ENCODE measurements at places on chromosomes 7 and 10.

GRCh38 chr7:137169282-137169698 lies 174.2 kb downstream of the PTN start:
- no peak for DNase-seq

- no peak for DNase-seq
These were observed 25.4 kb upstream of the PRKAG2 start for GRCh38 chr7:151902311-151902710.

GRCh38 chr10:130617985-130618384 lies 481.8 kb downstream of the GLRX3 start:
- DNase-seq, result no peak

GRCh38 chr10:88110355-88110754 lies 246.9 kb downstream of the PTEN start:
- no peak for DNase-seq

DNA sequence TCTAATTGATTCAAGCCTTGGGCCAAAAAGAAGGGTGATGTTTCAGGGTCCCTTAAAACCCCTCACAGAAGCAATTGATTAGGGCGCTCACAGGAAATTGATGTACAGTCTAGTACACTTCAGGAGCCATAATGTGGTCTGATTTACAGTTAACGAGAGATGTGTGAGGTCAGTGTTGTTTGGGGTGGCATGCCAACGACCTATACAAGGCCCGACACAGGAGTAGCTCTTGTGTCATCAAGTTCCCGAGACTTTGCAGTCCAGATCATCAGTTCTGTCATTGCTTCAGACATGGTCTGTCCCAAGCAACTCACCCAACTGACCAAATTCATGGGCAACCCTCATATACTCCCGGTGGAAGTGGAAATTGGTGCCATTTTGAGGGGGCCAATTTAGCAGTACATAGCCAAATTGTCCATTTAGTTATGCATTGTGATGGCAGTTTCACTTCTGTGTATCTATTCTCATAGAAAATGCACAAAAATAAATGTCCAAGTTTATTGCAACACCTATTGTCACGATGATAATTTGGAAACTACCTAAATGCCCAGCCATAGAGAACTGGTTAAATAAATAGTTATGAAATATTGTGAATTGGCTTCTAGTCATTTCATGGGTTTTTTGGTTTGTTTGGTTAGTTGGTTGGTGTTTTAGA lies 18.0 kb upstream of the ARID5B start:
- DNase-seq, result no peak

- no peak for DNase-seq
These were observed 51.3 kb upstream of the SEPTIN7 start for GRCh38 chr7:35749556-35749955.

DNA sequence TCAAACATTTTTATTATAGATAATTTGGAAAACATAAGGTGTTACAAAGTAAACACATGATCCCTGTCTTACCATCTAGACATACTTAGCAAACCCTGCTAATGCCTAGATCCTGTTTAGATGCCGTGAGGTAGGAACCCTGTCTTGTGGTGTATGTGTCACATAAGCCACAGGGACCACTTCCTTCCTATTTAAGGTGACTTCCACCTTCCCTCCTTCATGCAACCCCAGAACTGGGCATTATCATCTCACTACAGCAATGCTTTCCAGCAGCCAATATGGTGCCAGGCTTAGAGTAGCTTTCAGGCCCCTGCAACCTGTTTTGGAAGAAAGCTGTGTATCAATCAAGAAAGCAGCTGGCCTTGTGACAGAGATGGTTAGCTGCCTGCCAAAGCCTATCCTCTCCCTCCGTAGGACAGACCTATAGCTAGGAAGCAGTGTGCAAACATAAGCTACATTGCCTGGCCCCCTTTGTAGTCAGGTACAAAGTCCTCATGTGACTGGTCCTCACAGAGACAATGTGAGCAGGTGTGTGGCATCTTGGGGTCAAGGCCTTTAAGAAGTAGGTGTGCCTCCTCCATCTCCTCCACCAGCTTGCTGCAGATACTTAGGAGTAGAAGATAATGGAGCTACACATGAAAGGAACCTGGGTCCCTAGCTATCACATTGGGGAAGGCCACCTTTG lies 146.8 kb downstream of the SPAG6 start:
- no peak for DNase-seq

- DNase-seq, result no peak
These were observed 37.8 kb downstream of the CRHR2 start for GRCh38 chr7:30644286-30644955.

- DNase-seq, result no peak
These were observed 49.6 kb downstream of the LGI1 start for GRCh38 chr10:93807371-93807770.

DNA sequence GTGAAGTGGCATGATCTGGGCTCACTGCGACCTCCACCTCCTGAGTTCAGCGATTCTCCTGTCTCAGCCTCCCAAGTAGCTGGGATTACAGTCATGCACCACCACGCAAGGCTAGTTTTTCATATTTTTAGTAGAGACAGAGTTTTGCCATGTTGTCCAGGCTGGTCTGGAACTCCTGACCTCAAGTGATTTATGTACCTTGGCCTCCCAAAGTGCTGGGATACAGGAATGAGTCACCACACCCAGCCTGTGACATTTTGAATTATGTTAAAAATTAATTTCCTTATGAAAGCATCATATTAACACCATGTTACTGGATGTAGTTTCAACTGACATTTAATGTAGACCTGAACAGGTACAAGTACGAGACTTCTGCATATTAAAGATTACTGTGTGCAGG lies 24.3 kb downstream of the ABCB4 start:
- DNase-seq, result no peak

- no peak for DNase-seq
These were observed 19.1 kb downstream of the TMEM176B start for GRCh38 chr7:150781103-150781502.

GRCh38 chr7:67380858-67381257 lies 384.2 kb downstream of the TYW1 start:
- DNase-seq, result no peak

GRCh38 chr10:58262766-58263165 lies 4.9 kb downstream of the IPMK start:
- DNase-seq, result no peak

- no peak for DNase-seq
These were observed 104.6 kb downstream of the HGF start for GRCh38 chr7:81665236-81665635.

GRCh38 chr7:127257086-127257485 lies 4.3 kb upstream of the GRM8 start:
- DNase-seq, result no peak

GRCh38 chr10:14362104-14362503 lies 31.4 kb upstream of the FRMD4A start:
- no peak for DNase-seq

DNA sequence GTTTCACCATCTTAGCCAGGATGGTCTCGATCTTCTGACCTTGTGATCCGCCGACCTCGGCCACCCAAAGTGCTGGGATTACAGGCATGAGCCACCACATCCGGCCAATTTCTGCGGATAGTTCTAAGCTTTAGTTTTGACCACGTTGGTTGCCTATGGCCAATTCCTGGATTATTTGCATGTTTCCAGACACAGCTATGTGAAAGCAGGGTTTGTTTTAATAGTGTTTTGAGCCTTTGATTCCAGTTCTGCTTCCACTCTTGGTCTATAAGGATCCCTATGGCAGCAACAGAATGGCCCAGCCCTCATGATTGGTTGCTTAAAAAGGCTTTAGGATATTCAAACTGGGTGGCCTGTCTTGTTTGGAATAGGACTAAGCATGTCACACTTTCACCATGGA lies 19.1 kb downstream of the SIRT1 start:
- DNase-seq, result no peak

DNA sequence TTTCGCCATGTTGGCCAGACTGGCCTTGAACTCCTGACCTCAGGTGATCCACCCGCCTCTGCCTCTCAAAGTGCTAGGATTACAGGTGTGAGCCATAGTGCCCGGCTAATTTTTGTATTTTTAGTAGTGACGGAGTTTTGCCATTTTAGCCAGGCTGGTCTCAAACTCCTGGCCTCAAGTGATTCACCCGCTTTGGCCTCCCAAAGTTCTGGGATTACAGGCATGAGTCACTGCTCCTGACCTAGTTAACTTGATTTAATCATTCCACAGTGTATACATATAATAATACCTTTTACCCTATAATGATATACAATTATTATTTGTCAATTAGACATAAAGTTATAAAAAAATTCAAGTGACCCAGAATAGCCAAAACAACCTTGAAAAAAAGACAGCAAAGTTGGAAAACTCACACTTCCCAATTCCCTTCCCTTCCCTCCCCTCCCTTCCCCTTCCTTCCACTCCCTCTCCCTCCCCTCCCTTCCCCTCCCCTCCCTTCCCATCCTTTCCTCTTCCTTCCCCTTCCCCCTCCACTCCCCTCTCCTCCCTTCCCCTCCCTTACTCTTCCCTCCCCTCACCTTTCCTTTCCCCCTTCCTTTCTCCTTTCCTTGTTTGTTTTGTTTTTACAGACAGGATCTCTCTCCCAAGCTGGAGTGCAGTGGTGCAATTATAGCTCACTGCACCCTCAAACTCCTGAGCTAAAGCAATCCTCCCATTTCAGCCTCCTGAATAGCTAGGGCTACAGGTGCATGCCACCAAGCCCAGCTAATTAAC lies 14.8 kb upstream of the ZMIZ2 start:
- no peak for DNase-seq

DNA sequence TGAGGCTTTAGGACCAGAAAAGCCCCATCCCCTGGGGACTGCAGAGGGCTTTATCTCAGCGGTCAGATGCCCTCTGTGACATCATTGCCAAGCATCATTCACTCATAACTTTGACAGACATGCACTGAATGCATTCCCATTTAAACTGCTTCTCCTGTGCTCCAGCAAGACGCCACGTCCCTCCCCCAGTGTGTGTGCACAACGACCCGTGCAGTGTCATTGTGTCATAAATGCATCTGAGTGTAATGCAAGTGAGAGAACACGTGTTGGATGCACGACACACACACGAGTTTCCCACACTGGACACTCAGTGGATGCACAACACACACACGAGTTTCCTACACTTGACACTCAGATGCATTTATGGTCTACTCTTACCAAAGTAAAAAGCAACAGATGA lies 337.9 kb downstream of the PTPRN2 start:
- DNase-seq, result no peak

GRCh38 chr10:8380833-8381496 lies 326.5 kb downstream of the GATA3 start:
- no peak for DNase-seq

DNA sequence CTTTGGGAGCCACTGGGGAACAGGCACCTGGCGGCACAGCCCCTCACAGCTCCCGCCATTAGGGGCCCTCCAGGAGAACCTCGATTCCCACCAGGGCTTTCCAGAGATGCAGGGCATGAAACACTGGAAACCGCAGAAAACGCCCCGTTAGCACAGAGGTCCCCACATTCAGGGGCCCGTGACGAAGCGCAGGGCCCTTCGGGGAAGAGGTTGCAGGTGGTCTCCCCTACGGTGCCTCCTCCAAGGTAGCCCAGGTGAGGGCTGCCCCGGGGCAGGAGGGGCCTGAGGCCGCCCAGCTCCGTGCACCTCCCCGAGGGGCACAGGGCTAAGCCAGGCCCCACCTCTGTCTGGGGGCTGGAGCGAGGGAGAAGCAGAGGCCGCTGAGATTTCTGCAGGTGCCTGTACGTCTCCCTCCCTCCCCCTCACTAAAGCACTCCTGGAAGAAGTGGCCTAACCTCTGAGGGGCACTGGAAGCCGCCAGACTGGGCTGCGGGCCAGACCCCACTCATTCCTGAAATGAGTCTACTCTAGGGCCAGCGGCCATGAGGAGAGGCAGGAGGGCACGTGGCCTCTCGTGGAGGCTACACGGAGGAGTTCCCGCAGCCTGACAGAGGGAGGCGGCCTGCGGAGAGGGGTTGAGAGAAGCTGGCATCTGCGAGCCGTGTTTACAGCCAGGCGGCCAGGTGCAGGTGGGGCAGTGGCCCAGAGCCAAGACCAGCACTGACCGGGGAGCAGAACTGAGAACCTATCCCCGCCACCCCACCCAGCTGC lies 6.9 kb downstream of the PDGFA start:
- DNase-seq, result no peak

DNA sequence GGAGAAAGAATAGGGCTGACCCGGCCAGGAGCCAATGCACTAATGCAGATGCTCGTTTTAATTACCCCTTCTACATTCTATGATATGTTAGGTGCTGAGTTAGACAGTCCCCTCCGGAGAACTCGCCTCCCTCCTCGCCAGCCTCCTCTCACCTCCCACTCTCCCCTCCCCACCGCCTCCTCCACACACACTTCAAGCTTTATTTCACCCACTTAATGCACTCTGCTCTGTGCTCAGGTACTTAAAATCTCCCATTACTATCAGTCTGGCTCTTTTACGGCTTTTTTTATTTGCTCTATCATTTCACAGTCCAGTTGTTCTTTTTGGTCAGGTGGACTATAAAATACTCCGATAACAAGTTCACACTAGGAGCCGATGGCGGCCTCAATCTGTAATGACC lies 231.6 kb downstream of the TEX36 start:
- DNase-seq, result no peak

- DNase-seq, result no peak
These were observed 731.1 kb downstream of the ZWINT start for GRCh38 chr10:55629793-55630490.

- DNase-seq, result no peak
These were observed 64.9 kb downstream of the ZNF37A start for GRCh38 chr10:38159004-38159403.

GRCh38 chr10:130461631-130462030 lies 325.4 kb downstream of the GLRX3 start:
- no peak for DNase-seq

DNA sequence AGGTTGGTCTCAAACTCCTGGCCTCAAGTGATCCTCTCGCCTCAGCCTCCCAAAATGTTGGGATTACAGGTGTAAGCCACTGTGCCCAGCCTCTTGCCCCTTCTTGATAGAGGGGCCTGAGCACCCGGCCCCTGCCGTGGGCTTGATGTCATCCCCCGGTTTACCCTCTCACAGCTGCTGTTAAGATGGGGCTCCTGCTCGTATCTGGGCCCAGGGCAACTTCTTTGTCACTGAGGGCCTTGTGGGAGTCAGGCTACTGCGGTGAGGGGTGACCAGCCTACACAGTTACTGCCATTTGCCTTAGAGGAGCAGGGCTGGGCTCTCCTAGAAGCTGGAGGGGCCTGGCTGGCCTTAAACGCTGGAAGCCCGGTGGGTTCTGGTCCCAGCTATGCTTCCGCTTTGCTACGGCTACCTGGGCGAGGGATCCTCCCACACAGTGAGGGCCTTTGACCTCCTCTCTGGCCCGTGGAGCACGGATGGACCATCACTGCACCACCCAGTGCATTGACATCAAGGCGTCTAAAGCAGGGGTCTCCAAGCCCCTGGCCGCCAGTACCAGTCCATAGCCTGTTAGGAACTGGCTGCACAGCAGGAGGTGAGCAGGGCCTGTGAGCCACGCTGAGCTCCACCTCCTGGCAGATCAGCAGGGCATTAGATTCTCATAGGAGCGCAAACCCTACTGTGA lies 1.1 kb upstream of the TMEM130 start:
- no peak for DNase-seq

DNA sequence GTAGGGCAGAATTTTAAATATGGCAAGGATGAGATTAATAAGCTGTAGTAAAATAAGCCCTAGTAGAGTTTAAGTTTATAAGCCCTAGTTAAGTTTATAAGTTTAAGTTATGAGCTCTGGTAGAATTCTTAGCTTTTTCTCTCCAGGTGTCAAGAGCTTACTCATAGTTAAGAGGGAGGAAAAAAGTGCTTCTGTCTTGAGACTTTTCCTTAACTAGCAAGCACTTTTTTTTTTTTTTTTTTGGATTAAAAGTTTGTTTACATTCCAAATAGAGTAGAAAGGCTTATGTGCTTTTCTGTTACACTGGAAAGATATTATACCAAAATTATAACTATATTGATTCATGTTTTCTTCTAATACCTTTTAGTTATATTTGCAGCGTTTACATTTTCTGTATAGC lies 25.5 kb upstream of the MPP7 start:
- DNase-seq, result no peak

- DNase-seq, result no peak
These were observed 270.4 kb downstream of the HGF start for GRCh38 chr7:81499262-81500116.

Measured in thoracic aorta (tissue), 2 donors.